Breast epithelium (tissue), 4 donors: ENCODE measurements at places on chromosomes 1 and 21. TPM values are rescaled to one million over a fixed set of nuclear protein-coding genes. Genes with fewer than 3 reads are reported as not detected.

TCHHL1 gene
- not detected for total RNA-seq

TEX38 gene
- not detected for total RNA-seq

NCSTN gene
- total RNA-seq: 83.5 TPM

LINGO4 gene
- total RNA-seq: 0.16 TPM

EPB41 gene
- 51.8 TPM for total RNA-seq

RAB4A gene
- total RNA-seq: 27.5 TPM

PLA2G2D gene
- total RNA-seq: 0.44 TPM

SPEN gene
- total RNA-seq: 51.2 TPM

ADGRL4 gene
- total RNA-seq: 74.4 TPM

ZNF697 gene
- total RNA-seq: 9.5 TPM

DNA sequence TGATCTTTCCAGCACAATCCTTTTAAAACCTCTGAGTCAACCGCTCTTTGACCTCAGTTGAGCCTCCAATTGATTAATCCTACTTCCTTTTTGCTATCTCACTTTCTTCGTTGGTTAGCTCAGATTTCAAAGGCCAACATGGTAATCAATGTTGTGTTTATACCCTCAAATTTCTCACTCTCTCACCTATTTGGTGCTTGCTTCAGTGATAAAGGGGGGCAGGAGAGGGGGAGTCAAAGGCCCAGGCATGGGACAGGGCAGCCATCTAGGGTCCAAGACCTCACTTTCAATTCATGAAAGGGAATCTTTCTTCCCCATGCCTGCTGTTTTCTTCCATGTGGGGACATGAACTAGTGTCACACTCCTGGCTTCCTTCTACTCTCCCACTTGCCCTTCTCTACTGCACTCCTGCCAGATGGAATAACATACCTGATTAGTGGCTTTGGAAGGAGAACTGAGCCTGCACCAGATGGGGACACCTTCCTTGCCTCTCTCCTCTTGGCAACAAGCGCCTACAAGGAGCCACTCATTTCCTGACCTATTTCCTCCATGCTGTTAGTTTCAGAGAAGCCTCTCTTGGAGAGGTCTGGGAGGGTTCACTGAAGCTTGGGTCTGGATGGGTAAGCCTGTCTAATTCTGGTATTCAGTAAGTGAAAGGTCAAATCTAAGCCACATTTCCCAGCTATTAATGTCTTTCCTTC lies 73.3 kb upstream of the ARHGAP29 start:
- DNase-seq: no peak

DNA sequence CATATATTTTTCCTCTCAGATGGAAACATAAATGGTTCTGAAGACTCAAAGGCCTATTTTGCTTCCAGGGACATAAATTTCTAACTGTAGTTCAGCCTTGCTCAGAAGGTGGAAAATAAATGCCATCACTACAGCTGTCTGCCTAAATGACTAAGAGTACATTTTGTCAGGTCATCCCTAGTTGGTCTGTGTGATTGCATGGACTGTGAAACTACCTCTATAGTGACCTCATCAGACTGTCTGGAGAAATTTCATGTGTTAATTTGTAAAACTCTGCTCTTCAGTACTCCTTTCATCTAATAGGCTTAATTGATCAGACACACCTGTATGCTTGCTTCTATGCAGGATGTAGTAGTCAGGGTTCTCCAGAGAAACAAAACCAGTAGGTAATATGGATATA lies 886.9 kb downstream of the AMY1C start:
- no peak for DNase-seq

GRCh38 chr1:229089586-229090208 lies 181.2 kb upstream of the RAB4A start:
- DNase-seq: no peak

GRCh38 chr1:221227872-221228337 lies 348.7 kb downstream of the HLX start:
- DNase-seq: no peak

DNA sequence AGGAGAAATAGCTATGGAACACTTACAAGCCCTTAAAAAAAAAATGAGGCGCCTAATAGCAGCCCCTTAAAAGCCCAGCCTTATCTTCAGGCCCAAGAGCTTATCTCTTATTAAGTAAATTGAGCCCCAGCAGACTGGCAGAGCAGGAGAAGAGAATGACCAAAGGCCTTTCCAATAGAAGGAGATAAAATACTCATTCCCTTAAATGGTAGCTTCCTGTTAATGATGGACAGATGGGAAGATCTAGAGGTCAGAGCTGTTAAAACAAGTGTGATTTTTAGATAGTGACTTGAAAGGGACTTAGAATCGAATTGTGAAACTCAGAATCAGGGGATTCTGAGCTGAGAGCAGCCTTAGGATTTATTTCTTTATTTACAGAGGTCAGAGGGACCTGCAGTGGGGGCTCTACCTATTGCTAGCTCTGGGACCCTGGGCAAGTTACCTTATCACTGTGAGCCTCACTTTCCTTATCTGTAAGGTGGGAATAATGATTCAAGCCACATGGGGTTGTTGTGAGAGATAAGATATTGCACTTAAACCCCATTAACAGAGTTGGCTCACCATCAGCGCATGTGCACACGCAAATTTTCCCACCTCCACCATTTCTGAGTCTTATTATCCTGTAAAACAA lies 101.3 kb upstream of the C8B start:
- no peak for DNase-seq

DNA sequence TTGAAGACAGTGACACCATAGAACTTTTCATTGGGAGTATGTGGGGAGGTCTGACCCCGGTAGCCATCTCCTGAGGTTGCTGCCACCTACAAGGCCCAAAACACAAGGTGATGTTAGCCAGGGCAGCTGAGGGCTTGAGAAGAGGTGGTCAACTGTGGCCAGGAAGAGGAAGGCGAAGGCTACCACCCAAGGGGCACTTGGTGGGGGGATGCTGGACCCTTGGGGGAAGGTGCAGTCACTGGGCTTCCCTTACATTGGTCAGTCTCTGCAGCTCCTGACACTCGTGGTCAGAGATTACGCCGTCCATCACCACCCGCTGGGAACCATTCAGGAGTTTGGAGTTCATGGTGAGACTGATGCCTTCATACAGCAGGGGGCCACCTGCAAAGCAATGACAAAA lies 12.2 kb upstream of the CLDN19 start:
- no peak for DNase-seq

DNA sequence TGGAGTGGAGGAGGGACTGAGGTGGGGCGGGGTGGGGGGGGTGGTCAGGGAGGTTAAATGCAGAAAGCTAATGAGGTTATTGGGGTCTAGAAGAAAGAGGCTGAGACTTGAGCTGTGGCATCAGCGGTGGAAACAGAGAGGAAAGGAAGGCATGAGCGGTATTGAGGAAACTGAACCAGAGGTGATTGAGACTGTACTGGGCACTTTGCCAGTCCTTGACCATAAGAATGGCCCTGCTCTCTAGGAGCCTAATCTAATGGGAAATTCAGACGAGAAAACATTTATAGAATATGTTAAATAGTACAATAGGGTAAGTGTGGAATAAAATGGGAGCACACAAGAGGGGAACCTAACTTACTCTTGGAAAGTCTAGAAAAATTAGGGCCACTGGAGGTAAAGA lies 23.7 kb downstream of the SLC44A3 start:
- DNase-seq: no peak

GRCh38 chr1:77282866-77283539 lies 1.2 kb downstream of the AK5 start:
- no peak for DNase-seq

DNA sequence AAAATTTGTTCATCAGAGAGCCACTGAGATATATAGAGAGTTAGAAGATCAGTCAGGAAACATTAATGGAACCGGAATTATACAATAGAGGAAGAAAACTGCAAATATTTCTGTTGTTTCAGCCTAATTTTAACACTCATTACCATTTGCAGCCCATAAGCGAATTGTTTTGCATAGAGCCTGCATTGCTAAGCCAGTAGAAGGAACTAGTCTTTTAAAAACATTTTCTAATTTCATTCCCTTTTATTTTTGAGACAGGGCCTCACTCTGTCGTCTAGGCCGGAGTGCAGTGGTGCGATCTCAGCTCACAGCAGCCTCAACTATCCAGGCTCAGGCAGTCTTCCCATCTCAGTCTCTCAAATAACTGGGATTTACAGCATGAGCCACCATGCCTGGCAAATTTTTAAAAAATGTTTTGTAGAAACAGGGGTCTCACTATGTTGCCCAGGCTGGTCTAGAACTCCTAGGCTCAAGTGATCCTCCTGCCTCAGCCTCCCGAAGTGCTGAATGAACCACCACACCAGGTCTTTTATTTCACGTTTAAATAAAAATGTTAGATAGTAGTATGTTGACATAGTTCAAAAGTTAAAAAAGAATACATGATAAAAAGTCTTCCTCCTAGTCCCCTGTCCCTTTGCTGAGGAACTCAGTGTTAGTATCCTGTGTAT lies 25.3 kb downstream of the MPZL1 start:
- no peak for DNase-seq

DNA sequence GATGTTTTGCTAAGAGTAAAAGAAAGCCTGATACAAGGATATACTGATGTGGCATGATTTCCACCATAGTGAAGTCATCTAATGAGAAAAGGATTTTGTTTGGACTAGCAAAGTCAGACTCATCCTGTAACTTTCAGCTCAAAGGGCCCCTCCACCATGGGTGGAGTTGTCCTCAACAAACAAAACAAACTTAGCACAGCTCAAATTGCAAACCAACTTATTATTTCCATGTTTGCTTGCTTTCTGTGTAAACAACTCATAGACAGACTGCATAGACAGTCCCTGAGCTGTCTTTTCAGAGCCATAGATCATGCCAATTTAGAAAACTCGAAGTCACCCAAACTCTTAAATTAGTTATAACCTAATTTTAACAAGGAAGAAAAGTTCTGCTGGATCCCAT lies 69.4 kb upstream of the VAV3 start:
- no peak for DNase-seq

DNA sequence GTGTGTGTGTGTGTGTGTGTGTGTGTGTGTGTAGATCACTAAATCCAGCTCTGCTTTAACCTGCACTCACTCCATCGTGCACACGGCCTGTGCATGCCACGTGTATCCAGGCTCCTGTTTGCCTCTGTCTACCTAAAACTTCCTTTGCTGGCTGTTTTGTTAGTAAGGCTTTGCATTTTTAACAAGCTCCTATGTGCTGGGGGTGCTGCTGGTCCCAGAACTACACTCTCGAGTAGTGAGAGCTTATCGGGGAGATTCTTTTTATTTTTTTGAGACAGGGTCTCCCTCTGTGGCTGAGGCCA lies 596 bp upstream of the TCEA3 start:
- no peak for DNase-seq

- DNase-seq: no peak
Observed at GRCh38 chr1:186302381-186302920, 72.6 kb downstream of the TPR start.

- DNase-seq: no peak
Observed at GRCh38 chr1:24966724-24967346, 36.8 kb upstream of the RUNX3 start.

GRCh38 chr1:94675373-94675772 lies 133.8 kb upstream of the F3 start:
- DNase-seq: no peak

- no peak for DNase-seq
Observed at GRCh38 chr1:90356101-90356500, 361.0 kb downstream of the BARHL2 start.

DNA sequence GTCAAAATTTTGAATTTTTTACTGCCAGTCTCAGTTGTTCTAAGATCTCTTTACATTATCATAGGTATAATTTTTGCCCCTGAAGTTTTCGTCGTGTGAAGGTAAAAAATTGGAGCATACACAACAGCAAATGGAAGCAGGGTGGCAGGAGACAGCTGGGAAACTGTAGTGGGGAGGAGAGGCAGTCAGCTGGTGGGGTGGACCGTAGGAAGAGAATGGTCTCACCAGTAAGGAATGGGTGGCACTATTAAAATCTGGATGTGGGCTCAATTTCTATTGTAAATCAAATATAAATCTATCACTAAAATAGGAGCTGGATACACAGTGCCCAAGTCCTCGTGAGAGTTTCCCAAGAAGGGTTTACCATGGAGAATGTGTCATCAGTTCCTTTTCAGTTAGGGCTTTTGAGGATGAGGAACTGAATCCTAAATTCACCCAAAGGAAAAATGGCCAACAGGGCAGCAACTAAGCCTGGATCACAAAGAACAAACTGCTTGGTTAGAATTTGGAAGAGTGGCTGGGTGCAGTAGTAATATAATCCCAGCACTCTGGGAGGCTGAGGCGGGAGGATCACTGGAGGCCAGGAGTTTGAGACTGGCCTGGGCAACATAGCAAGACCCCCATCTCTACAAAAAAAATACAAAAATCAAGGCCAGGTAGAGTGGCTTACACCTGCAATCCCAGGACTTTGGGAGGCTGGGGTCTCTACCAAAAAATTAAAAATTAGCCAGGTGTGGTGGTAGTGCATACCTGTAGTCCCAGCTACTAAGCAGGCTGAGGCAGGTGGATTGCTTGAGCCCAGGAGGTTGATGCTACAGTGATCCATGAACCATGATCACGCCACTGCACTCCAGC lies 10.5 kb upstream of the IRF2BP2 start:
- no peak for DNase-seq

GRCh38 chr1:110408488-110408887 lies 994 bp upstream of the LAMTOR5 start:
- no peak for DNase-seq

GRCh38 chr1:64699327-64699726 lies 45.5 kb upstream of the RAVER2 start:
- no peak for DNase-seq
